ENCODE measurements at places on chromosomes 3 and 15. TPM values are rescaled to one million over a fixed set of nuclear protein-coding genes. Genes with fewer than 3 reads are reported as not detected.

The TLE3 gene
- total RNA-seq = 53.9 TPM

The ARHGEF26 gene
- total RNA-seq = 7.2 TPM

- no peaks in the 10 kb centered on the region for H3K27me3 ChIP-seq
- H3K27ac ChIP-seq = no peak overlapping the region
- no peak overlapping the region for H3K4me3 ChIP-seq
- no peaks in the 10 kb centered on the region for H3K36me3 ChIP-seq
- DNase-seq = peak; percentile 41
- peaks cover 3% of the 10 kb centered on the region for H3K4me1 ChIP-seq
Measured at GRCh38 chr3:100603469-100603868, 5.9 kb upstream of the ADGRG7 start.

The SLC15A2 gene
- total RNA-seq = 0.96 TPM

DNA sequence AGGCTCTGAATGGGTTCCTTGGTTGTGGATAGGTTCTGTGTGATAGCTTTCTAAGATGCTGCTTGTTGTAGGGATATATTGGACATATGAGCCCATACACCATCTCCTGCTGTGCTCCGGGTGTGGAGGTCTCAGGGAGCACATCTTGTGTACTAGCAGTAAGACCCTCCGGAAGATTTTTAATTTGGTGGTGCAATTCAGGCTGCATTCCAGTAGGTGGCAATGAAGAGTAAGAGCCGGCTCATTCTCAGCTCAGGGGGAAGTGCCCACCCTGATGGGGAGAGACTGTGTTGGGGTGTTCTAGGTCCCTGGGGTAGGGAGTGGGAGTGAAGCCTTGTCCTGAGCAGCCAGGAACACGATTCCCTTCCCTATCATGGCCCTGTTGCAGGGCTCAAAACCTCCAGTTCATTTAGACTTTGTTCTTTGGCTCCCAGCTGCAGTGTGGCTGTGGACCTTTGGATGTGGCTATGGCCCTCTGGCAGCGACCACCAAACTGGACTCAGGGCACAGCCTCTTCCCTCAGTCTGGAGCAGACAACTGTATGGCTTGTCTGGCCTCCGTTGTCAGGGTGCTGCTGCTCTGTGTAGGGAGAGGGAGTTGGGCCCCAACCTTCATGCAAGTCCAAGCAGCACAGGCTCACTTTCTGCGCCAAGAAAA lies 104.7 kb downstream of the UNC13C start:
- H3K27me3 ChIP-seq = no peaks in the 10 kb centered on the region
- H3K4me1 ChIP-seq = no peaks in the 10 kb centered on the region
- no peak overlapping the region for H3K27ac ChIP-seq
- H3K36me3 ChIP-seq = no peaks in the 10 kb centered on the region

GRCh38 chr3:177300842-177301241 lies 103.6 kb upstream of the TBL1XR1 start:
- H3K27me3 ChIP-seq = no peaks in the 10 kb centered on the region
- no peaks in the 10 kb centered on the region for H3K36me3 ChIP-seq
- no peak overlapping the region for H3K4me3 ChIP-seq
- no peak for DNase-seq

The PLCH1 gene
- 3.8 TPM for total RNA-seq

The CKMT1A gene
- total RNA-seq = 21.6 TPM

Data from HCT116 (cell line).